Spinal cord (tissue), 10 donors: ENCODE measurements at places on chromosomes 6 and 20. TPM values are rescaled to one million over a fixed set of nuclear protein-coding genes. Genes with fewer than 3 reads are reported as not detected.

The HLA-DPA1 gene
- 19.8 TPM for total RNA-seq

The ELOVL2 gene
- total RNA-seq = 31.8 TPM

The AVP gene
- total RNA-seq = not detected

The NCOA5 gene
- total RNA-seq = 30.1 TPM

The HMGN4 gene
- 81.1 TPM for total RNA-seq

The PSMG4 gene
- total RNA-seq = 13.9 TPM

The DEFB124 gene
- total RNA-seq = not detected

- no peaks in the 10 kb centered on the region for H3K27me3 ChIP-seq
- no peak overlapping the region for H3K4me3 ChIP-seq
- H3K4me1 ChIP-seq = peaks cover 21% of the 10 kb centered on the region
- DNase-seq = no peak
- no peak overlapping the region for H3K27ac ChIP-seq
Measured at GRCh38 chr20:24458436-24458835, 11.0 kb upstream of the SYNDIG1 start.

DNA sequence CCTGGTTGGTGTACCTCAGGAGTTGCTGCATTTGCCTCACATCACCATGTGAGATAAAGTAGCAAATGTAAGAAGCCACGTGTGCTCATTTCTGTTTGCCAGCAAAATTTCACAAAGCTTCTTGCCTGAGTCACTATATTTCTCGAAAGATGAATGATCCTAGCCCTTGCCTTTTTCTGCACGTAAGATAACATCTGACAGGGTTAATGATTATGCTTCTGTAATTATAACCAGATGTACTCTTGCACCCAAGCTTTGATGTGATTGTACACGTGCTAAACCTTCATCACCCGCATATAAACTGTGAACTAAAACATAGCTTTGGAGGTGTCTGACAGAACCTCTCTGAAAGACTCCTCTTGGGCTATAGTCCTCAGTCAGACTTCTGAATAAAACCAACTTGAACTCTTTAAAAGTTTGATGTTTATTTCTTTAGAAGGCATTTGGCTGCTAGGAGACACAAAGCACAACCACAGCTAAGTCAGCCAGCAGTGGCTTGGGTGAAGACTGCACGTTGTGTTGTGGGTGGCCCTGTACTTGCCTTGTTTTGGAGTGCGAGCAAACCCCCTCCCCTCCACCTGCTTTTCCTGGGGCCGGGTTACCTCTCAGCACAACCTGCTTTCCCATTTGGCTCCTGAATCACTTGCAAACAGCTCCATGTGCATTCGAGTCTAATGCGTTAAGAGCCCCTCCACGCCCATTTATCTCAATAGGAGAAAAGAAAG lies 19.3 kb downstream of the PROKR2 start:
- no peak overlapping the region for H3K4me3 ChIP-seq
- DNase-seq = no peak
- H3K36me3 ChIP-seq = no peaks in the 10 kb centered on the region
- H3K4me1 ChIP-seq = peaks cover 8% of the 10 kb centered on the region
- H3K27ac ChIP-seq = no peak overlapping the region
- no peaks in the 10 kb centered on the region for H3K27me3 ChIP-seq

DNA sequence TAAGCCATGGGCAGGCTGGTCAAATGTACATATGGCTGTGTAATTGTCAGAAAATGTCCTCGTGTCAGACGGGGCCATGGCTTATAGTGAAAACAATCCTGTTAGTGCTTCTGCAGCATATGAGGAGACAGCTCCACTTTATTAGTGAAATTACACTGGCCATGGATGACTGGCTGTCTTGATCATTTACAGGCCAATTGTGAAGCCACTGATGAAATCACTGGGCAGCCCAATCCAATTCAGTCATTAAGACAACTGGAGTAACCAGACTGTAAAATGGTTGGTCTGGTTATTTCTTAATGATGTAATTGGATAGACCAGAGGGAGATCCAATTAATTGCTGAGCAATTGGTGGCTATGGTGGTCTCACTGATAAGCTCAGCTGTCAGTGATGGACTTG lies 749.5 kb downstream of the KIF16B start:
- no peaks in the 10 kb centered on the region for H3K4me1 ChIP-seq
- H3K27me3 ChIP-seq = no peaks in the 10 kb centered on the region
- no peaks in the 10 kb centered on the region for H3K36me3 ChIP-seq
- H3K4me3 ChIP-seq = no peak overlapping the region
- no peak for DNase-seq

DNA sequence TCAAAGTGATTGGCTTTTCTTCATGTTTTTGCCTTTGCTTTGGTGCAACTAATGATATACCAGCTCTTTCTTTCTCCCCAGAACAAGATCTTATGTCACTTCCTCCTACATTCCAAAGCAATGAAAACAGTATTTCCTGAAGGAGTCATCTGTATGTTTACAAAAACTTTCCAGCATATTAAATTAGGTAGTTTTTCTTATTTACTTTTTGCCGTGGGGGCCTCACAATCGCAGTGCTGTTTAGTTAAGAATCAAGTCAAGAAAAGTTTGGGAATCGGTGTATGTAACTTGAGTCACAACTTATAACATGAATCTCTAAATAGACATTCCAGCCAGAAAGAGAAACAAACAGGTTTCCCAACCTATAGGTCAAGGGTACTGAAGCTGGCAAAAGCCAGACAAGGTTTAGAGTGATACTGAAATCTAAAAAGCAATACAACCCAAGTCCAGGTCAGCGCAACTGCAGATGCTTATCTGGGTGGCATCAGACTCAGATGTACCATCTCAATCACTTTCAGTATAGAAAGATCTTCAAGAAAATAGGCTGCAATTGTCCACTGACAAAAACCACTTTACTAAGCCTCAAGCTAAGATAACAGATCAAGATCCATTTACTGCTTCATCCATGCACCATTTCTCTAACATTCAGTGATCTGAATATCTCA lies 63.6 kb downstream of the IPCEF1 start:
- H3K4me3 ChIP-seq = no peak overlapping the region
- H3K27me3 ChIP-seq = no peaks in the 10 kb centered on the region

GRCh38 chr20:19313342-19314069 lies 101.1 kb downstream of the SLC24A3 start:
- no peak overlapping the region for H3K27ac ChIP-seq
- no peak overlapping the region for H3K4me3 ChIP-seq
- DNase-seq = no peak
- H3K4me1 ChIP-seq = peaks cover 3% of the 10 kb centered on the region
- no peaks in the 10 kb centered on the region for H3K36me3 ChIP-seq

DNA sequence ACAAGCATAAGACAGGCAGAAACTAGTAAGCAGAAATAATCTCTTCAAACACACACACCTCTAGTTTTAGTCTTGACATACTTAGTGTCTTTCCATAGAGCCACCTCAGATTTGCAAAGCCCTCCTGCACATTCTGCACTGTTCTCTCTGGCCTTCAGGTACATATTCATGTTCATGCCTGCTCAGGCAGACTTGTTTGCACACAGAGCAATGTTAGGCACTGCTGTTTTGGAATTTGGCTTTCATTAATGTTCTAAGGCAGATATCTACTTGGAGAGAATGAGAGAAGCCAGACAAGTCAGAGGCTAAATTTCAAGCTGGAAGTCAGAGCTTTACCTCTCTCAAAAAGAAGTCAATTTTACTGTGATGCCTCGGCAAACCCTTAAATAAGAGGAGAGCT lies 21.3 kb upstream of the DST start:
- H3K36me3 ChIP-seq = peaks cover 3% of the 10 kb centered on the region
- H3K27me3 ChIP-seq = no peaks in the 10 kb centered on the region
- H3K27ac ChIP-seq = no peak overlapping the region
- H3K4me1 ChIP-seq = no peaks in the 10 kb centered on the region
- no peak for DNase-seq

DNA sequence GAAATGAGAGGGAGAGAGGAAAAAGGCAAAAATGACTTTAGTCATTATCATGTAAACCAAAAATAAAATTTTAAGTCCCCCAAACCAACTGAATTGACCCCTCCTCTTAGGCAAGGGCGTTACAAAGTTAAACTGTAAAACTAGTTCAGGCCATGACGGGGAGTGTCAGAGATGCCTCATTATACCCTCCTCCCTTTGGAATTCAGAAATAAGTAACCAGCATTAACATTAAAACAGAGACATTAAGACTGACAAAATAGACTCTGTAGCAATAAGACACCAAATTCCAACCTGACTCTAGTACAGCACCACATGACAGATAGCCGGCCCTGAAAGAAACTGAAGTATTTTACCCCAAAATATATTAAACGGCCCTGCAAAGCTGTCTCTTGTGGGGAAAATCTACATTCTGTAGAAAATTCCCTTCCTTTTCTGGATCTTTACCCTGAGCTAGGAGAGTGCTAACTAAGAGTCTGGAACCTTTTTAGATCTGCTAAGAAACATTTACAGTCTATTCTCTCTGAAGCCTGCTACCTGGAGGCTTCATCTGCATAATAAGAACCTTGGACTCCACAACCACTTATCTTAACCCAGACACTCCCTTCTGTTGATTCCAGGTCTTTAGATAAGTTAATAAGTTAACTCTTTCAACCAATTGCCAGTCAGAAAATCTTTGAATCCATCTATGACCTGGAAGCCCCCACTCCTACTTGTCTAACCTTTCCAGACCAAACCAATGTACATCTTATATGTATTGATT lies 150.7 kb downstream of the PKHD1 start:
- no peak overlapping the region for H3K4me3 ChIP-seq
- no peak overlapping the region for H3K27ac ChIP-seq
- H3K36me3 ChIP-seq = no peaks in the 10 kb centered on the region
- no peaks in the 10 kb centered on the region for H3K27me3 ChIP-seq
- H3K4me1 ChIP-seq = no peaks in the 10 kb centered on the region

GRCh38 chr6:53359095-53359842 lies 10.5 kb upstream of the ELOVL5 start:
- DNase-seq = no peak
- H3K27me3 ChIP-seq = no peaks in the 10 kb centered on the region
- H3K4me1 ChIP-seq = peaks cover 10% of the 10 kb centered on the region
- peak overlapping the region; percentile 91 for H3K27ac ChIP-seq
- H3K36me3 ChIP-seq = no peaks in the 10 kb centered on the region

DNA sequence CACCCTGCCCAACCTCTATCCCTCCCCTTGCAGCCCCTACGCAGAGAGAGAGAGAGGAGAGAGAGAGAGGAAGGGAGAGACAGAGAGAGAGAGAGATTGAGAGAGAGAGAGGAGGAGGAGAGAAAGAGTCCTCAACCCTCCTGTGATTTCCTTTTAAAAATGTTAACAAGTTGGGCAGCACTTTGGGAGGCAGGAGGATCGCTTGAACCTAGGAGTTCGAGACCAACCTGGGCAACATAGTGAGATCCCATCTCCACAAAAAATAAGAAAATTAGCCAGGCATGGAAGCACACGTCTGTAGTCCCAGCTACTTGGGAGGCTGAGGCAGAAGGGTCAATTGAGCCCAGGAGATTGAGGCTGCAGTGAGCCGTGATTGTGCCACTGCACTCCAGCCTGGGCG lies 30.1 kb downstream of the CPNE5 start:
- H3K4me3 ChIP-seq = no peak overlapping the region
- H3K27ac ChIP-seq = no peak overlapping the region
- H3K4me1 ChIP-seq = peaks cover 30% of the 10 kb centered on the region
- peaks cover 14% of the 10 kb centered on the region for H3K36me3 ChIP-seq

DNA sequence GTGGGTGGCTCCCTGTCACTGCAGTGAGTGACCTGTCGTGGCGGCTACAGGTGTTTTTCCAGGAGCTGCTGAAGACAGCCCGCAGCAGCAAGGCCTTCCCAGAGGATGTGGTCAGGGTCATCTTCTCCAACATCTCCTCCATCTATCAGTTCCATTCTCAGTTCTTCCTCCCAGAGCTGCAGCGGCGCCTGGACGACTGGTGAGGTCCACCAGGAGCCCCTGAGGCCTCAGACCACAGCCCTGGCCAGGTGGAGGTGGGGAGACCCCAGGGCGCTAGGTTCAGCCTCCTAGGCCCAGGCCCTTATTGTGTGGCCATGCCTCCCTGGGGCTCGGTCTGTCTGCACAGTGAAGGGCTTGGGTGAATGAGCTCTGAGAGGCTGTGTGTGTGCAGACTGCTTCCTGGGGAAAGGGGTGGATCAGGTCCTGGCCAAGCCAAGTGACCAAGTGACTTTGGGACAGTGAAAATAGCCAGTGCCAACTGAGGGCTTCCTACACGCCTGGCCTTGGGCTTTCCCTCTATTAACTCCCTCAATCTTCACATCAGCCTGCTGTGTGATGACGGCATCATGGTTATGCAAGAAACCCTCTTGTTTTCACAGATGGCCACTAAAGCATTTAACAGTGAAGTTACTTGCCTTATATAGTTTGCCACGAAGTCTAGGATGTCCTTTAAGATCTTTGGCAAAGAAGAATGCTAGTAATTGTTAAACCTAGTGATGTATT lies 6.4 kb downstream of the FGD2 start:
- no peaks in the 10 kb centered on the region for H3K27me3 ChIP-seq
- H3K4me3 ChIP-seq = no peak overlapping the region
- peak overlapping the region; percentile 25 for H3K27ac ChIP-seq
- peaks cover 7% of the 10 kb centered on the region for H3K4me1 ChIP-seq
- peak; percentile 26 for DNase-seq

DNA sequence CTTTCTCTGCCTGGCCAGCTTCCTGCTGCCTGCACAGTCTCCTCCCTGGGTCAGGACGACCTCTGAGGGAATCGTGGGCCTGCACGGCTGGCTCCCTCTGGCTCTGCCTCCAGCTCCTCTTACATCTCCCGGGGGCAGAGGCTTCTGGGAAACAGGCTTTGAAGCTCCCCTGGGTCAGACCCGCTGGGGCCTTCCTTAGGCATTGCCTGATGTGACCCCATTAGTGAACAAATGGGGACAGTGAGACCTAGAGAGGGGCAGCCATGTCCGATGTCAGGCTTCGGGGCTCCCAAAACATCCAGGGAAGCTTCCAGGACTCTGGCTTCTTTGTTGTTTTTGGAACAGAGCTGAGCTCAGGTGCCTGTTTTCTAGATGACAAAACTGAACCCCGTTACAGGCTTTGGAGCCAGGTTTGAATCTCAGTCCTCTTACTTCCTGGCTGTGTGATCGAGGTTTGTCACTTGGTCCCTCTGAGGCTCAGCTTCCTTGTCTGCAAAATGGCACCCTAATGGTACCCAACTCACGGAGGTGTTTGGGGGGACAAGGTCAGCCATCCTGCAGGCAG lies 94.3 kb downstream of the CEBPB start:
- peak overlapping the region; percentile 71 for H3K27ac ChIP-seq
- H3K4me3 ChIP-seq = no peak overlapping the region
- no peak for DNase-seq
- H3K4me1 ChIP-seq = peaks cover 28% of the 10 kb centered on the region
- no peaks in the 10 kb centered on the region for H3K27me3 ChIP-seq

GRCh38 chr6:40733770-40734396 lies 146.7 kb upstream of the LRFN2 start:
- no peaks in the 10 kb centered on the region for H3K27me3 ChIP-seq
- H3K36me3 ChIP-seq = no peaks in the 10 kb centered on the region
- no peak overlapping the region for H3K4me3 ChIP-seq
- H3K27ac ChIP-seq = no peak overlapping the region
- no peak for DNase-seq

GRCh38 chr6:22825210-22825609 lies 255.8 kb downstream of the HDGFL1 start:
- H3K27ac ChIP-seq = no peak overlapping the region
- H3K4me1 ChIP-seq = peaks cover 5% of the 10 kb centered on the region
- DNase-seq = no peak
- no peaks in the 10 kb centered on the region for H3K36me3 ChIP-seq
- no peak overlapping the region for H3K4me3 ChIP-seq

GRCh38 chr6:85436939-85437495 lies 12.9 kb upstream of the NT5E start:
- no peak overlapping the region for H3K27ac ChIP-seq
- H3K4me3 ChIP-seq = no peak overlapping the region
- no peaks in the 10 kb centered on the region for H3K4me1 ChIP-seq
- H3K36me3 ChIP-seq = no peaks in the 10 kb centered on the region
- no peak for DNase-seq
- no peaks in the 10 kb centered on the region for H3K27me3 ChIP-seq

GRCh38 chr20:23135449-23136420 lies 49.6 kb upstream of the CD93 start:
- H3K4me1 ChIP-seq = no peaks in the 10 kb centered on the region
- H3K27ac ChIP-seq = no peak overlapping the region
- no peak overlapping the region for H3K4me3 ChIP-seq
- DNase-seq = no peak
- H3K36me3 ChIP-seq = no peaks in the 10 kb centered on the region
- H3K27me3 ChIP-seq = no peaks in the 10 kb centered on the region
